ENCODE measurements at places on chromosomes 7 and 10.

GRCh38 chr10:90977162-90977854 is 56.4 kb upstream of the ANKRD1 start:
- no peak for DNase-seq

GRCh38 chr10:1672001-1672781 is 65.1 kb downstream of the ADARB2 start:
- no peak for DNase-seq

- DNase-seq, result no peak
Observed at GRCh38 chr7:50431316-50431715, 18.8 kb downstream of the FIGNL1 start.

GRCh38 chr7:148695953-148696352 is 2.8 kb upstream of the CUL1 start:
- no peak for DNase-seq

- DNase-seq, result no peak
Observed at GRCh38 chr10:12781976-12782375, 219.5 kb downstream of the CCDC3 start.

DNA sequence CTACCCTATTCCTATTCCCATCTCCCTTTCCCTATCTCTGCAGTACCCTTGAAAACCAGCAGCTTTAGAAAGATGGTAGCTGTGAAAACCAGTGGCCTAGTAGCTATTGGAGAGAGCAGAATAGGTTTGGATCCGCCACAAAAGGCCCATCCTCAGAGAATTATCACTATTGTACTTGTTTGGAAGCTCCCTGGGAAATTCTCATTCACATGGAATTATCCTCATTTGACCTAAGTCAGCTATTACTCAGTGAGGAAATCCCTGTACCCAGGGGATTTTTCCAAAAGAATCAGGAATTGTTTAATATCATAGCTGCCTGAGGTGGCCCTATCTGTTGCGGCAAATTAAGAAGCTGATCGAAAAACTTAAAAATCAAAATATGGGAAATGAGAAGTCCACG is 51.6 kb downstream of the DGKI start:
- no peak for DNase-seq

DNA sequence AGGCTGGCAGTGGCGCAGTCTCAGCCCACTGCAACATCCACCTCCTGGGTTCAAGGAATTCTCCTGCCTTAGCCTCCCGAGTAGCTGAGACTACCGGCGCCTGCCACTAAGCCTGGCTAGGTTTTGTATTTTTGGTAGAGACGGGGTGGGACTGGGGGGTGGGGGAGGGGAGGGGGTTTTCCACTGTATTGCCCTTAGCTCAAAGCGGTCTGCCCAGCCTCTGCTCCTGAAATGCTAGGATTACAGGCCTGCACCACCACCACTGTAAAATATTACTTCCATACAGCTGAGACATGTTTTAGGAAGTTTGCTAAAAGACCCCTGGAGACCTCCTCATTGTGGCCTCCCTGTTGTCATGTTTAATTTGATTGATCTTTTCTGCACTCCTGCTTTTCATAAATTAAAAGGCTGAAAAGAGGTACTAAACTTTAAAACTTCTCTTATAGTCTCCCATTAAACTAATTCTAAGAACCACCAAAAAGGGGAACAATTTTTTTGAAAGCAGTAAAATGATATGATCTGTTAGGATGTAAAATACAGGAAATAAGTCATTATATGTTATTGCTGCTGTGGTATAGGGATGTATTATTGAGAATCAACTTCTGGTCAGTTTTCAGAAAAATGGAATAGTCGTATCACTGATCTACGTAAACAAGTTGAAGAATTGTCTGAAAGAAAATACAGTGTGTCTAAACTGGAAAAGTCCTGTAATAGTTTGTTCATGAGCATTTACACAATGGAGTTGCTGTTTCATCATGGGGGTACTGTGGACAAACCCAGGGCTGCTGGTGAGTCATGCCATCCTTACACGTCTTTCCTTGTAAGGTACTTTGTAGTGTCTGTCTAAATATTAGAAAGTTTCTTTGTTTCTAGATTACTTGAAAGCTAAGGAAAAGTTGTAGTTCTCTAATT is 72.9 kb upstream of the TMEM248 start:
- DNase-seq, result peak; percentile 51

- no peak for DNase-seq
Observed at GRCh38 chr7:108697254-108697653, 127.6 kb downstream of the DNAJB9 start.

GRCh38 chr10:96645191-96645721 is 58.4 kb upstream of the TM9SF3 start:
- DNase-seq, result no peak

DNA sequence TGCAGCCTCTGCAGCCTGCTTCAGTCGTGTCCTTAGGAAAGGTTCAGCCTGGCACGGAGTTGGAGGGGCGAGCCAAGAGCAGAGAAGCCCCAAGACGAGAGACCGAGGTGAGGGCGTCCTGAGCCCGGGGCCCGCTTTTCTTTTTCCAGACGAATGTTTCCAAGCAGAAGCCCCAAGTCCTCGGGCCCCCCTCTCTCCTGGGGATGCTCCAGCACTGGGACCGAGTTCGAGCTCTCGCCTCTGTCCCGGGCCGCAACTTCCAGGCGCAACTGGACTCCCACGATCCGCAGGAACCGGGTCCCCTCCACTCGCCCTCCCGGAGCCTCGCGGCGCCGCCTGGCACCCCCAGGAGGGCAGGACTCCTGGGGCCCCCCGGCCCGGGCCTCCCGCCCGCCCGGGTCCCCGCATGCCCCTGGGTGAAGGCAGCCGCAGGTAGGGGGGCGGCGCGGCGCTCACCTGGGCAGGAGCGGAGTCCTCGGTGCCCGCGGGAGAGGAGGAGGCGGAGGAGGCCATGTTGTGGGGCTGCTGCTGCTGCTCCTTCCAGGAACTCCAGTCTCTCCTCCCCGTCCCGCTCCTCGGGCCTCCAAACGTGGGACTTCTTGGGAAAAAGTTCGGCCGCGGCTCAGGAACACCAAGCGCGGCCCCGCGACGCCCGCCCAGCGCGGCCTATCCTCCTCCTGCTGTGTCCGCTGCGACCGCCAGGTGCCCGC is 45.3 kb upstream of the CDK1 start:
- no peak for DNase-seq

DNA sequence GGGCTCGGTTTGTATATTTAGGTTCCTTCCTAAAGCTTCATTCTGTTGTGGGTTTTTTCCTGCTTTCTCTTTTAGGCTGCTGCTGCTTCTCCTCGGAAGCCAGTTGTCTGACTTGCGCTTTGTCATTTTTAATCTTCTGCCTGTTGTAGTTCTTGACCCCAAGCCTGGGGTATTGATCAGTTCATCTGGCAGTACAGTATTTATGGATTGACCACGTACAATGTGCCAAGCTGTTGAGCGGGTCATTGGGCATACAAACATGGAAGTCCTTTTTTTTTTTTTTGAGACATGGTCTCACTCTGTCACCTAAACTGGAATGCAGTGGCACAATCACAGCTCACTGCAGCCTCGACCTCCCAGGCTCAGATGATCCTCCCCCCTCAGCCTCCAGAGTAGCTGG is 4.3 kb downstream of the PROSER2 start:
- no peak for DNase-seq

- DNase-seq, result no peak
Observed at GRCh38 chr7:129771201-129771927, 159.8 kb downstream of the NRF1 start.

DNA sequence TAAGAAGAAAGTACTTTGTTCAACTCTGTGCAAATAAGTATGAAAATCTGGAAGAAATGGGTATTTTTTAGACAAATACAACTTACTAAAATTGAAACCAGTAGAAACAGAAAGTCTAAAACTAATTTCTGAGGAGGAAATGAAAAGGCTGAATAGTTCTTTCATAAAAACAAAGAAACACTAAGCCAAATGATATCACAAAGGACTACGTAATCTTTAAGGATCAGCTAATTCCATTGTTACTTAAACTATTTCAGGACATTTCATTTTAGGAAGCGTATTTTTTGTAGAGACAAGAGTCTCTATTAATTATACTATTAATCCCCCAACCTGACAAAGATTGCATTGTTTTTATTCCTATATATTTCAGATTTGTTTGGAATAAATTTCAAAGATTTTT is 11.2 kb upstream of the CCSER2 start:
- DNase-seq, result no peak

DNA sequence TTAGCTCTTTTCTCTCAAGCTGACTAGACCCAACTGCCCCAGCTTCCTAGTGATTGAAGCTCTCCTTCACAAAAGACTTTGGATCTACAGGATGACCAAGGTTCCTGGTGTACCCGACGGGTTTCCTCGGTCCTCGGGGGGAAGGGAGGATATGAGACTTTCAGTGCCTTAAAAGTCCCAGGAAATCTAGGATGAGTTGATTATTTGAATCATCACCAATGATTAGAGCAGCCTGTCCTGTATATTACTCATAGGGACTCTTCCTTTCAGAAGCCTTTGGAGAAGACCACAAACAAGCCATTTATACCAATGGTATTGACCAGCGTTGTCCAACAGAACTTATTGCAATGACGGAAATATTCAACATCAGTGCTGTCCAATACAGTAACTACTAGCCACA is 6.1 kb upstream of the ACTA2 start:
- no peak for DNase-seq

DNA sequence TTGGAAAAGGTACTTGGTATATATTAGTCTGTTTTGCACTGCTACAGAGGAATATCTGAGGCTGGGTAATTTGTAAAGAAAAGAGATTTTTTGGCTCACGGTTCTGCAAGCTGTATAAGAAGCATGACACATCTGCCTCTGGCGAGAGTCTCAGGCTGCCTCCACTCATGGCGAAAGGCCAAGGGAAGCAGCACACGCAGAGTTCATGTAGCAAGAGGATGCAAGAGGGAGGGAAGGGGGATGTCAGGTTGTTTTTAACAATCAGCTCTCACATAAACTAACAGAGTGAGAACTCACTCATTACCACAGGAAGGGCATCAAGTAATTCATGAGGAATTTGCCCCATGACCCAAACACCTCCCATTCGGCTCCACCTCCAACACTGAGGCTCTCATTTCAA is 484.8 kb upstream of the DPP6 start:
- no peak for DNase-seq

GRCh38 chr10:71575934-71576801 is 143.4 kb downstream of the C10orf105 start:
- DNase-seq, result no peak

DNA sequence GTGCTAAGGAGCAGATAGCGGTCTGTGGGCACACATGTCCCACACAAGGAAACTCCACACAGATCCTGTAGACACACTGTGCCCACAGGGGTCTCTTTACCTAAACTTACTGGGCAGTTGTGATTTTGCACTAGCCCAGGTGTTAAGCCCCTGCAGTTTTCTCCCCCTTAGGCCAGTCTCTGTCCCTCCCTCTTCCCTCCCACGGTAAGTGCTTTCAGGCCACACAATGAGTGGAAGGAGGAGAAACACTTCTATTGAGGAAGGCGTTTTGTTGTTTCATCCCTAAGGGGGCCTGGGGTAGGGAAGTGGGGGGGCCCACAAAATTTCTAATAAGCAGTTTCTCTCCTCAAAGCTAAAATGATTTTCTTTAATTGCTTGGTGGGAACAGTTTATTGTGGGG is 51.4 kb downstream of the FBXW4 start:
- no peak for DNase-seq

DNA sequence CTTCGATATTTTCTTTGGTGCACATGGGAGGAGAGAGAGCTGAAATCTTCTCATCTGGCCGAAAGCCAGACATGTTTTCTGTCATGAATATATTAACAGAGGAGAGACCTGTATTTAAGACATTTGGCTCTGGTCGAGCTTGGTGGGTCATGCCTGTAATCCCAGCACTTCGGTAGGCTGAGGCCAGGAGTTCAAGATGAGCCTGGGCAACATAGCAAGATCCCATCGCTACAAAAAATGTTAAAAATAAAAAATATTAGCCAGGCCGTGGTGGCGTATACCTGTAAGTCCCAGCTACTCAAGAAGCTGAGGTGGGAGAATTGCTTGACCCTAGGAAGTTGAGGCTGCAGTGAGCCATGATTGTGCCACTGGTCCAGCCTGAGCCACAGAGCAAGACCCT is 21.9 kb upstream of the GATA3 start:
- no peak for DNase-seq

GRCh38 chr10:58089739-58090138 is 178.0 kb downstream of the IPMK start:
- DNase-seq, result no peak

GRCh38 chr10:70596860-70597809 is 5.4 kb downstream of the PRF1 start:
- DNase-seq, result no peak

DNA sequence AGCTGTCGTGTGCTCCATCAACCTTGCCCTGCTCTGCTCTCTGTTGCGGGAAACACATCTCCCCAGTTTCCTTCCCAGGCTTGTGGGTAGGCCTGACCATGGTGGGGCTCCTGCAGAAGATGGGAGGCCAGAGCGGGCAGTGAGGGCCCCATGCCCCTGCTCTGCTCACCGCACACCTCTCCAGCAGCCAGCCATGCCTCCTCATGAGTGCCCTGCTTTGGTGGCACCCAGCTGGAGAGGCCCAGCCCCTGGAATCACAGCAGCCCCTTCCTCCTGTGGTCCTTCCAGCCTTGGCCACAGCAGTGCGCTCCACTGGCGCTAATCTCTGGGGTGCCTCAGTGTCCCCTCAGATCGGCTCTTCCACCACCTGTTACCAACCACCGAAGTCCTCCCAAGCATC is 4.2 kb upstream of the OPN4 start:
- no peak for DNase-seq

DNA sequence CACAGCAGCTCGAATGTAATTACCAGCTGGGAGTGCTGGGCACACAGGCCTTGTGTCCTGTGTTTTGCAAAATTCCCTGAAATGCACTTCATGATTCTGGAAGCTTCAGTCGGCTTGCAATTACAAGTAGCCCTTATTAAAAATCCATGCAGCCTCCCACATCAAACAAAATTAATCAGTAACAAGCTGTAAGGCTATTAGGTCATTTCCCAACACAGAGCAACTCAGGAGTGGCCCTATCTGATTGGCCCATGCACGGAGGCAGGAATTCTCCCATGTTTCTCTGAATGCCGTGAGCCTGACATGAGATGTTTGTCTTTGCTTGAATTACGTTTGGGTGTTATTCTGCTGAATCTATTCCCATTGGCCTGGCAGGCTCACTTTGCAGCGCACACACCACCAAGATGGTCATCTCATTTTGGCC is 36.9 kb downstream of the FOXL3 start:
- DNase-seq, result no peak

GRCh38 chr7:156496865-156497264 is 143.7 kb upstream of the RNF32 start:
- DNase-seq, result no peak

- DNase-seq, result no peak
Observed at GRCh38 chr10:109259293-109259692, 664.0 kb downstream of the XPNPEP1 start.

GRCh38 chr7:69981646-69982045 is 383.4 kb downstream of the AUTS2 start:
- no peak for DNase-seq

DNA sequence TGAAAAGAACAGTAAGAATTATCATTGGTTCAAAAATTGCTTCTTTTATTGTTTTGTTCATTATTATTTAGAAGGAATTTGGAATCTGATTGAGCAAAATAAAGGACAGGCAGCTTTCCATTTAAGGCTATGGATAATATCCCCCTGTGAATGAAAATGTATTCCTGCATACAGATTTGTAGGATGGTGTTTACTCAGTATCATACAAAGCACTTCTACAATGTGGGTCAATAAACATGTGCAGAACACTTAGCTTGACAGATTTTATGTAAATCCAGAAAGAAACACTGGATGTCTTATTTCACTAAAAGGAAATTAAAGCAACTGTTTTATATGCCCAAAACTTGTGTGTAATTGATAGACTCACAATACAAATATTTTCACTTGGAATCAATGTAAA is 189.7 kb downstream of the THSD7A start:
- no peak for DNase-seq

Data from SIG-M5 (cell line).